ENCODE measurements at places on chromosomes 2 and 18.

DNA sequence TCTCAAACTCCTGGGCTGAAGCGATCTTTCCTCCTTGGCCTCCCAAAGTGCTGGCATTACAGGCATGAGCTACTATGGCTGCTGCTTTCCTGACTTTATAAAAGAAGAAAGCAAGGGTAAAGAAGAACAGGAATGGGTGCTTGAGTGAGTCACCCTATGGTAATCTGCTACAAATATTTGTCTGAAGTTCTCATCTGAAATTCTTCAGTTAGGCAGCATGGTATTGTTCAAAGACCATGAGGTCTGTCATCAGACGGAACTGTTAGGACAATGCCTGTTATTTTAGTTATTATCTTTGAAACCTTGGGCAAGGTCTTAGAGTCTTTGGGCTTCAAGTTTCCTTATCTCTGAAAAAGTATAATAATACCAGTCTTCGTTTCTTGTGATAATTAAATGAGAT lies 695.8 kb downstream of the RNF144A start:
- DNase-seq: no peak

GRCh38 chr18:13660510-13660909 lies 65.8 kb downstream of the FAM210A start:
- DNase-seq: no peak

DNA sequence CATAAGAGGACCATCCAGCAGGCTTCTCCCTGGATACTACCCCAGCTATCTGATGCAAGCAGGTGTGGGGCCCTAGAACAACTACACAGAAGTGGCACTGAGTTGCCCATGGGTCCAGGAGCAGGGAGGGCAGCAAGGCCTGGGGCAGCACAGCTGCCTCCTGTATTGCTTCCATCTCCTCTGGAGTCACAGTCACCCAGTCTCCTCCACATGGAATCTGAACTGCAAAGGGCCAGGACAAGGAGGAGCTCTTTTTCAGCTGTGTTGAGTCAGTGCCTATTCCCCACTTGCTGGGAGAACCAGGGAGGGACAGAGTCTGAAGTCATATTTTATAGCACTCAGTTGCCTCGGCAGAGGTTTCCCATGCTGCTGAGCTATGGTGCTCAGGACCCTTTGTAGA lies 67.9 kb upstream of the ALPP start:
- no peak for DNase-seq

GRCh38 chr2:176174382-176174823 lies 14.1 kb upstream of the HOXD1 start:
- DNase-seq: no peak

- no peak for DNase-seq
These were observed 592 bp upstream of the METAP1D start for GRCh38 chr2:171999161-171999560.

DNA sequence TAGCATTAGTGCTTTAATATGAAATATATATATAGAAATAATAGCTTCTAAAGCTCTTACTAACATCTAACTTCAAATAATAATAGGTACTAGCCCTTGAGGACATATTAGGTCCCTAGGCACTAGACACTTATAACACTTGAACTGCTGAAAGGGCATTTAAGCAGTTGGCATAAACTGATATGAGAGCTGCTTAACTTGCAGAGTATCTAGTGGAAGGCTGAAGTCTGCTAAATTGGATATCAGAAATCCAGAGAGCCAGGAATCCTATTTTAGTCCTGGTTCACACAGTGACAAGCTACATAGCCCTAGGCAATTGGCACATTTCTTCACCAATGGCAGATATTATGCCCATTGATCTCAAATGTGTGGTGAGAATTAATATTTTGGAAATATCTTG lies 326.9 kb upstream of the UBE2E3 start:
- no peak for DNase-seq

GRCh38 chr2:236769981-236770671 lies 200.5 kb downstream of the ACKR3 start:
- DNase-seq: no peak
